ENCODE measurements at places on chromosomes 3 and 15. TPM values are rescaled to one million over a fixed set of nuclear protein-coding genes. Genes with fewer than 3 reads are reported as not detected.

Gene PLCD1
- total RNA-seq, result 72.5 TPM

Gene VEPH1
- 0.40 TPM for total RNA-seq

Gene ZNF502
- 1.7 TPM for total RNA-seq

Gene TXNRD3
- 6.5 TPM for total RNA-seq

Gene UROC1
- total RNA-seq, result not detected

Gene PCCB
- total RNA-seq, result 32.0 TPM

Gene MB21D2
- total RNA-seq, result 2.4 TPM

Gene SERPINI2
- total RNA-seq, result not detected
